ENCODE measurements at places on chromosomes 4 and X.

GRCh38 chr4:168880811-168881595 is 129.1 kb downstream of the CBR4 start:
- DNase-seq, result no peak

GRCh38 chr4:108646706-108647105 is 3.7 kb upstream of the OSTC start:
- DNase-seq, result no peak

- no peak for DNase-seq
Measured at GRCh38 chr4:137069473-137069872, 462.8 kb downstream of the PCDH18 start.

DNA sequence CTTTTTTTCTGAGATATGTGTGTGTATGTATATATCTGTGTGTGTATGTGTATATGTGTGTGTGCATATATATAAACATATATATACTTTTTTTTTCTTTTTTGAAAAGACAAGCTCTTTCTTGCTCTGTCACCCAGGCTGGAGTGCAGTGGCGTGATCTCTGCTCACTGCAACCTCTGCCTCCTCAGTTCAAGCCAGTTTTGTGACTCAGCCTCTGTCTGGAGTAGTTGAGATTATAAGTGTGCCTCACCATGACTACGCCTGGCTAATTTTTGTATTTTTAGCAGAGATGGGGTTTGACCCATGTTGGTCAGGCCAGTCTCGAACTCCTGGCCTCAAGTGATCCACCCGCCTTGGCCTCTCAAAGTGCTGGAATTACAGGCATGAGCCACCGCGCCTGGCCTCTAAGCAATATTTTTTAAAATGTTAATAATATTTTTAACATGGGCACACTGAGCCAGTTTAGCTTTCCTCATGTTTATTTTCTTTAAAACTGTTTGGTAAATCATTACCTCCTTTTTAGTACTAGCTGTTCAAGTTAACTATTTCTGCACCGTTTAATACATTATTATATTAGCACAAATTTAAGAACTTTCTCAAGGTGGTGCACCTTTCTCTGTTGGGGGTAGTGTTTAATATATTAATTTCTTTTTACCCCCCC is 33.3 kb downstream of the BBS12 start:
- no peak for DNase-seq

DNA sequence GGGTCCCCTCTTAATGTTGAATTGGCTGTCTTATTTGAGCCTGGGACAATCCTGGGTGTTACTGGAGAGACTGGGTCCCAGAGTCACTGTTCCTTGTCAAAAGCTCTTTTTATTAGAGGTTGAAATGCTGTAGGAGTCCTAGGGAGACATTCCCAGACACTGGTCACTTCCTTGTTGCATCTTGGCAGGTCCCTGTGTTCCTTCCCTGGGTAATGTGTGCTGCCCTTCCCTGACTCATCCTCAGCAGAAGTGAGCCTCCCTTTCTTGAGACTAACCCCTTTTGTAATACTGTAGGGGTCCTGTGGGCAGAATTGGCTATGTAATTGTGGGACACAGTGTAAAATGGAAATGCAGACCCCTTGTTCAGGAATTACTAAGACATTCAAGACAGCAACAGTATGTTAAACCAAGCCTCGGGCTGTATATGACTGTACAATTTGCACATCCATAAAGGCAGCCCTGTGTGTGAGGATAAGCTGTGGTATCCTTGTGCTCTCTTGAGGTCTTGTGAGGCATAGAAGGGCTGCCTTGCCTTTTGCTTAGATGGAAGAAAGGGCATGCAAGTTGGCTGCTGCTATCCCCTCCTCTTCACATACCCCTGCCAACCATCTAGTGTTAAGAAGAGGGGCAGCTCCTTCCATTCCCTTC is 53.5 kb downstream of the DCLK2 start:
- DNase-seq, result no peak

- DNase-seq, result no peak
Measured at GRCh38 chr4:130478406-130478805, 1382.5 kb downstream of the C4orf33 start.

DNA sequence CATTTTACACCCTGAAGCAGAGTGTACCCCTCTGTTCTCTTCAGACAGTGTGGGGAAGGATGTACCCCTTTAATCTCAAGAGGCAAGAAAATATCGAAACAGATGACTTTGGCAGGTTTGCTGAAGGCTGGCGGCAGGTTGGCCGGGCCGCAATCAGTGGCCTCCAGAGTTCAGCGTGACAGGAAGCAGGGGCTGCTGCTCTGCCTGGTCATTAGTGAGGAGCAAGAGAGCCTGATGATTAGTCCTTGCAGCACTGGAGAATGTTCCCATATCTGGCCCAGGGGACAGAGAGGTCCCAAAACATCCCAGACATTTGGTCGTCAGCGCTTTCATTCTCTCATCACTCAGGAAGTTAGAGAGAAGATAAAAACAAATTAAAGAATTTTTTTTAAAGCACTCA is 352.8 kb downstream of the SPRY1 start:
- no peak for DNase-seq

- DNase-seq, result no peak
Measured at GRCh38 chr4:71772592-71772991, 11.3 kb downstream of the GC start.

DNA sequence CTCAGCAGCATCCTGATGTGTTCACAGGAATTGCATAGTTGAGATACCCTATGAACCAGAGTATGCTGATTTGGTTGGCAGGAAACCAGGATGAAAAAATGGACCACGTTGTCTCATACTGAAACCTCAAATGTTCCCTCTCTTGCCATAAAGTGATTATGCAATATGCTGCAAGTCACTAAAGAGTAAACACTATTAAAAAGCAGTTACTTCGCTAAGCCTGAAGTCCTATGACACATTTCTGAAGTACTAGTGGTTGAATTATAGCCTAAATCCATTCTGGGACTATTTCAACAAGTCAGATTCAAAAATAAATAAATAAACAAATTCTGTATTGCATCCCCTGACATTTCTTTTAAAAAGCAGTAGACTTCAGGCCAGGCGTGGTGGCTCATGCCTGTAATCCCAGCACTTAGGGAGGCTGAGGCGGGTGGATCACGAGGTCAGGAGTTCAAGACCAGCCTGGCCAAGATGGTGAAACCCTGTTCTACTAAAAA is 106.0 kb upstream of the NAP1L5 start:
- no peak for DNase-seq

DNA sequence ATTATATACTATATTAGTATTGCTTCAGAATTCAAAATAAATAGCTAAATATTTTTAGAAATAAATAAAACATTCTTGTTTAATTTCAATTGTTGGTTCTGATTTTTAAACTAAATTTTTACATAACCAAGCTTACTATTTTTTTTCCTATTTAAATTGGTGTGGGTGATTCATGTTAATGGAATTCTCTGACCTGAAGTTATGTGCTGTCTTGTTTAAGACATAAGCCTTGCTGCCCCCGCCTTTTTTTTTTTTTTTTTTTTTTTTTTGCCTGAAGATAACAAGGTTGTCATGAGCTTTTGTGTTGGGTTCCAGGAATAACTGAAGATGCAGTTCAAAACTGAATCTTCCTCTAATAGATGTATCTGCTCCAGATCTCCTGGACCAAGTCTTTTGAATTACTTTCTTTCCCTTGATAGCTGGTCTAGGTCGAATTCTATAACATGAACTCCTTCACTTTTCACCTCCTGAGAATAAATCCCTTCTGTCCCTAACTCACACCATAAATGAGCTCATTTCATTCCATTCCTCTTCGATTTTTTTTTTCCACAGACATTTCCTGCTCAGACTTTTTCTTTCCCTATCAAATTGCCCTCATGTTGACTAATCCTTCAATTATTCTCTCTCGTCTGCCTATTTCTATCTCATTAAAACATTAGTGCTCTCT is 261.5 kb upstream of the FTHL17 start:
- DNase-seq, result no peak

All from iPS DF 19.7 (cell line).